SK-N-MC (cell line): ENCODE measurements at places on chromosomes 1 and 21.
A peak's percentile ranks its signal among the peaks of the same experiment; 100 is the strongest.

GRCh38 chr21:35563885-35564451 lies 496.4 kb downstream of the SETD4 start:
- DNase-seq = no peak

DNA sequence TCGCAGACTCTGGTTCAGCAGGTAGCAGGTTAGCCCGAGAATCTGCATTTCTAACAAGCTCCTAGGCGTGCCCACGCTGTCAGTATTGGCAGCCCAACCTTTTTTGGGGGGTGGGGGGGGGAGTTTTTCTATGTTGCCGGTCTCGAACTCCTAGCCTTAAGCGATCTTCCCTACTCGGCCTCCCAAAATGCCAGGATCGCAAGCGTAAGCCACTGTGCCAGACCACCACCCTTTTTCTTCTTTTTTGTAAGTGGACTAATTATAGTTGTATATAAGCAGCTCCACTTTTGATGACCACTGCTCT lies 480 bp upstream of the MIS18A start:
- no peak for DNase-seq

DNA sequence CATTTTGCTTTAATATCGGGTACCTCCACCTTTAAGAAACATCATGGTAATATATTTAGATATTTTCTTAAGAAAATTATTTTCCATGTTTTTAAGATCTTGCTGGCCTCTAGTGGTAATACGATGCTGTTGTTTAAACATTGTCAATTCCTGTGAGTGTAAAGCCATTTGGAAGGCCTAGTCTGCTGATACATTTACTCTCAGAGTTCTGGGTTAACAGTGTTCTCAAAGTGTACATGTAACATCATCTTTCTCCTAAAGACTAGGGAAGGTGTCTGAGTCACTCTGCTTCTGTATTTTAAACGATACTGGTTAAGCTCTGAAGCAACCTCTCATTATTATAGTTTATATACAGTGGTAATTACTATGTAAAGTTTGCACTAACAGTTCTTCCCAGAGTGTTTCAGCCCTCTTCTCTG lies 189.1 kb downstream of the RASAL2 start:
- no peak for DNase-seq

- no peak for DNase-seq
Measured at GRCh38 chr1:160096274-160097116, 1.9 kb downstream of the IGSF8 start.

DNA sequence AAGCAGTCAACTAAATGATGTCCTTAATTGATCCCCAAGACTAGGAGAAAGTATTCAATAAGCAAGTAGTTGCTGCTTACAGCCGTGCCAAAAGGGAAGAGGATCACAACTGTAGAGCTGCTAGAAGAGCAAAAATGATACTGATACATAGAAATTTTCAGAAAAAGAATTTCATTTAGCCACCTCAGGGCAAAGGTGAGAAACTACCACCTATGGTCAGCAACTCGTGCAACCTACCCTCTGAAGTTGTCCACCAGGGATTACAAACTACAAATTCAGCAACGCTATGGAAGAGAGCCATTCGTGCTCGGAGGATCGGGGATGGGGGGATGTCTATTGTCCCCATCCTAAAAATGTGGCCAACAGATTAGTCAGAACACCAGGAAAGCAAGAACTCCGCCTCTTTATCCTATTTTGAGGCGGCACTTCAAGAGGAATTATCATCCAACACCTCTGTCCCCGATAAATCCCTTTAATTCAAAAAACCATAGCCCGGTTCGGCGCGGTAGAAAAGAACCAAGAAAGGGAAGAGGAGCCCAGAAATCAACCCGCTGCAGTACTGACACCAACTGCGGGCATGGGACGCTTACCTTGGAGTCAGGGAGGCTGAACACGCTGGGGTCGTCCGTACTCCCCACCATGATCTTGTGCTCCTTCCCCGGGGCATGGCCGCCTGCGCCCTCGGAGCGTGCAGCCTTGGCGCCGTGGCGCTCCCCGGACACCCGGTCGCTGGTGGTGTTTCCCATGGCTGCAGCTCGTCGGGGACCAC lies 687 bp downstream of the PRKAB2 start:
- no peak for DNase-seq

- DNase-seq = no peak
Measured at GRCh38 chr1:204398197-204399125, 13.2 kb downstream of the PPP1R15B start.

DNA sequence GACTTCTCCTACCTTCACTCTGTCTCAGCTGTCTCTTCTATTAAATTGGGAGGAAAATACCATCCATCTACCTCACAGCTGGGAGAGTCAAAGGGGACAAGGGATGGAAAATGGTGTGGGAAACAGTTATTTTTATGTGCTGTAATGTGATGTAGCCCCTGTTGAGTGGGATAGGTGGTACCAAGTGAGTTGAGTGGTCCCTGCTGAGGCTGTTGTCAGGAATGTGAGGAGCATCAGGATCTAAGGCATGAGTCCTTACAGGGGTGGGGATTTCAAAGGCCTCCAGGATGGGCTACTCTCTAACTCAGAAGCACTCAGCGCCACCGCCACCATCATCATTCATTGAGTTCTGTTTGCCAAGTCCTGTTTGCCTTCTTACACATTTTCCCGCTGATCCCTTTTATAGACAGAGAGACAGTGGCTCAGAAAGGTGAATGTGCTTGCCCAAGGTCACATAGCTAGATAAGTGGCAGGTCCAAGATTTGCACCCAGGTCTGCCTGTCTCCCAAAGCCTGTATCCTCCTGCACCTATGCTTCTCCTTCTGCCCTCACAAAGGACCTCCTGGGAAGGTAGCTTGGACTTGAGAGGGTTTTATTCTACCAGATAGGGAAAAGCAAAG lies 4.6 kb upstream of the ID3 start:
- DNase-seq = no peak

DNA sequence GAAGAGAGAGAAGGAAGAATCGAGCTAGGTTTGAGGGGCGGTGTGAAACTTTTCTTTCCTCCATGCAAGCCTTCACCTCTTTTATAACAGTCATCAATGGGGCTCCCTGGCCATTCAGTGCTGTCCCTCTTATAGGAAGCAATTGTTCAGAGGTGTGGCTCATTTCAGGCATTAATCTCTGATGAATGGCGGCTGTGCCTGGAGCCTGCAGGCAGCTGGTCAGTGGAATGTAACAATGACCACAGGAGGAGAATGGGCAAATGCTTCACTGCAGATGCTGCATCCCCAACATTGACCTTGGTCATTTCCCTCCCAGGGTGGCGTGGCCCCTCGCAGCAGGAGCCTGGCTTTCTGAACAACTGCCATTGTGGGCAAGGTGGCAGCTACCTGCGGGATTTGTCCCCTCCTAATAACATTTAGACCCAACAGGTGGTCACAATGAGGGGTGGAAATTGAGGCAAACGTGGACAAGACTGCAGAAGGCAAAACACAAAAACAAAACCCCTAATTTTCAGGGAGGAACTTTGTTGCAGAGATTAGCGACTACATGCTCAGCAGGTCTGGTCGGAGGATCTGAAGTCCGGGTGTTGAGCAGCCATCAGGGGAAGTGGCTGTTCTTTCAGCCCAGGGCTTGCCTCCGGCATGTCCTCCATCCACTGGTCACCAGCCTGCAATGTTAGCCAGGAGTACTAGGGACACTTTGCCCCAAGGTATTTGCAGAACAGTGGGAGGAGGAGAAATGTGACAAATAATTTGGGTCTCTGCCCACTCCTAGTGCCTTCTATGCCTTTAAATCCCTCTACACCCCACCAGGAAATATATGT lies 97.3 kb upstream of the PAXBP1 start:
- no peak for DNase-seq

- DNase-seq = no peak
Measured at GRCh38 chr1:38006008-38006828, 904 bp upstream of the FHL3 start.

GRCh38 chr1:178438432-178438831 lies 58.3 kb downstream of the CLEC20A start:
- DNase-seq = no peak

DNA sequence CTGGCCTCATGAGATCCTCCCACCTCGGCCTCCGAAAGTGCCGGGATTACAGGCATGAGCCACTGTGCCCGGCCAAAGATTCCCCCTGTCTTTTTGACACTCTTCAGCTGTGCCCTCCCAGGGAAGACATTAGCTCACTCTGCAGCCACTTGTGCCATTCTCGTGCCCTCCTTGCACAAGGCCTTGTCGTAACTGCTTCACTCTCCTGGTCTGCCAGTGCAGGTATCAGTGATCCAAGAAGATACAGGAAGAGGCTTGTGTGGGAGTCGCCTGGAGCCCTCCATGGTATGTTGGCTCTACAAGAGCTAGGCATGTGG lies 22.0 kb upstream of the WDR26 start:
- DNase-seq = no peak

GRCh38 chr1:215895893-215896292 lies 328.8 kb downstream of the KCTD3 start:
- DNase-seq = no peak

- DNase-seq = no peak
Measured at GRCh38 chr1:57590978-57591377, 167.1 kb upstream of the DAB1 start.

DNA sequence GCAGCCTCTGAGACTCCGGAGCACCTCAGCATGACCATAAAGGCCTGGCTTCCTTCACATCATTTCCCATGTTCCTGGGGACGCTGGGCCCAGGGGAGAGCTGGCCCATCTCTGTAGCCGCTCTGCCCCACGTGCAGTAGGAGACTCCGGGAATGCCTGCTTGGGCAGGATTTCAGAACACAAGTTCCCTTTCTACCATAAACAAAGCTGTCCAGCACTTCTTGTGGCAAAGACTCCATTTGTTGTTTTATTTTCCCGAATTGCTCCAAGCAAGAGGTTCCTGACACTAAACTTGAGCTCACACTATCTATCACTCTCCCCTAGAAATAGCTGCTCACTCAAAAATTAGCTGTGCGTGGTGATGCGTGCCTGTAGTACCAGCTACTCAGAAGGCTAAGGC lies 21.9 kb downstream of the CHD5 start:
- no peak for DNase-seq

- DNase-seq = no peak
Measured at GRCh38 chr1:66490816-66491215, 43.1 kb upstream of the SGIP1 start.

- peak; percentile 89 for DNase-seq
Measured at GRCh38 chr1:184296466-184297243, 90.2 kb upstream of the C1orf21 start.

DNA sequence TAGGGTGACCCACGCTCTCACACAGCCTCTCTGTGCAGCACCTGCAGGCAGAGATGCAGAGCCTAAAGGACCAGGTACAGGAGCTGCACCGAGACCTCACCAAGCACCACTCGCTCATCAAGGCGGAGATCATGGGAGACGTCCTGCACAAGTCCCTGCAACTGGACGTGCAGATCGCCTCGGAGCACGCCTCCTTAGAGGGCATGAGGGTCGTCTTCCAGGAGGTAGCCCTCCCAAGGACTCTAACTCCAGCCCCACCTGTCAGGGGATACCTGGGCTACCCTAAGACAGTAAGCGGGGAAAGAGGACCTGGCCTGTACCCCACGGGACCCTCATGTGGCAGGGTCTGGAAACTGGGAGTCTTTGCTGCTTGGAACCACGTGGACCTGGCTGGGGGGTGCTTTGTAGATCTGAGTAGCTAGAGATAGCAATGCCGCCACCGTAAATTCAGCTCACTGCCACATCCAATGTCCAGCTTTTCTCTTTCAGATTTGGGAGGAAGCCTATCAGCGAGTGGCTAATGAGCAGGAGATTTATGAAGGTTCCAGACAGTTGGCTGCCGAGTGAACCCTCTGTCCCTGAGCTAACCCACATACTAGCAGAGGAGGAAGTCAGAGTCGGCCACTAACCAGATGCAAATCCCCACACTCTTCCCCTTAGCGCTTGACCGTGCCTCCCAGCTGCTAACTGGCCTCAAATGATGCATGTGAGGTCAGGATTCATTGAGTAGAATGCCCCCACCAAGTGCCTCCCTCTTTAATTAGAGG lies 6.5 kb downstream of the RNF207 start:
- no peak for DNase-seq

- no peak for DNase-seq
Measured at GRCh38 chr21:17911628-17912027, 92.5 kb upstream of the C21orf91 start.

DNA sequence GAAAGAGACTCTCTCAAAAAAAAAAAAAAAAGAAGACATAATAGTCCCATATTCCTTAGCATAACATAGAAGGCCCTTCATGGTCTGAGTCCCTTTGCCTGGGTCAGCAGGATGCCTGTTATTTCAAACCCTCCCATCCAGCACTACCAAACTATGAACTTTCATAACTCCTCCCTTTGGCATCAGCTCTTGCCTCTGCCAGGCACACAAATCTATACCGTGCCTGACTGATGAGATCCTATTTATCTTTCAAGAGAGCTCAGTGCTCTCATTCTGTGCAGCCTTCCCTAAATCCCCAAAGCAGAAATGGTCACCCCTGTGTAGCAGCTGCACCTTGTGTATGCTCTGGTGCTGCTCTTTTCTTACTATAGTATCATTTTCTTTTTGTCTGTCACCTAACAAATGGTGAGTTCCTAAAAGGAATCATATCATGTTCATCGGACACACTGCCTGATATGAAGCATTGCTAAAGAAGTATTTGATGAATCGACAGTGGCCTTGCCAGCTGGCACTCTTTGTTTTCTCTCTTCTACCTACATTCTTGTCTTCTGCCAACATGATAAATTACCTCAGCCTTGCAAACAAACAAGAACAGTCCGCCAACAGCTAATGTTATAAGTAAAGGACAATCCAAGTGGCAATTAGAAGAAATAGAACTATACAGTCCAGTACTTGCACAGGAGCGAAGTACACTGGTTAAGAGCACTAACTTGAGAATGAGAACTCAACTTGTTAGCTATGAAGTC lies 29.9 kb downstream of the FMO4 start:
- no peak for DNase-seq

DNA sequence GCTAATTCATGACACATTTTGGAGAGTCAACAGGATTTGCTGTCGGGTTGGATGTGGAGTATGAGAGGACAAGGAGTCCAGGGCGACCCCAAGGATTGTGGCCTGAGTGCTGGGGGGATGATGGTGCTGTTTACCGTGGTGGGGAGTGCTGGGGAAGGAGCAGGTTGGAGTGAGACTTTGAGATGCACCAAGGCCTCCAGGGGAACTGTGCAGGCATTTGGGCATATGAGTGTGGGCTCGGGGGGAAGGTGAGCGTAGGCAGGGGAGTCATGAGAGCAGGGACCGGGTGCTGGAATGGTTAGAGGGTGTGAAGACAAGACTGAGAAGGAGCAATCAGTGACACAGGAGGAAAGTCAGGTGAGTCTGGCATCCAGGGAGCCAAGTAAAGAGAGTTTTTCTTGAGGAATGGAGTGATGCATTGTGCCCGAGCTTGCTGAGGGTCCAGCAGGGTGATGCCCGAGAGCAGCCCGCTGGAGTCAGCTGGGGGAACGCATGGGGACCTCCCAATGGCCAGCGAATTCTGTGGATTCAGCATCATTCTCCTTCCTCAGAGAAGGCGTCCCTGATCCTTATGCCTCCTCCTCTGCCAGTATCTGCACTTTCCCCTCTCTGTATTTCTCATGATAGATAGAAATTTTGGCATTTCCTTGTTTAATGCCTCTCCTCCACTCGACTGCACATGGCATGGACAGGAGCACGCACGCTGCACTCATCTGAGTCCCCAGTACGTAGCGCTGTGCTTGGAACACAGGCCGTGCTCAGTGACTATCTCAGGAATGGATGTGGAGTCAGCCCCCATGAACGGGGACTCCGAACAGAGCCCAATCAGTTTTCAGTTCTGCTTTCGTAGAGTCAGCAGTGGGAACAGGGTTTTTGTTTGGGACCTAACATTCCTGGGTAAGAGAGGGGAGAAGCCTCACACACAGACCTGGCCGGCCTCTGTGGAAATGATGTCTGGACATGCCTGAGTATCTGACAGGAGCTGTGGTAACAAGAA lies 52.1 kb upstream of the ETV3 start:
- DNase-seq = no peak
